ENCODE measurements at places on chromosomes 13 and 19.
A peak's percentile ranks its signal among the peaks of the same experiment; 100 is the strongest.

DNA sequence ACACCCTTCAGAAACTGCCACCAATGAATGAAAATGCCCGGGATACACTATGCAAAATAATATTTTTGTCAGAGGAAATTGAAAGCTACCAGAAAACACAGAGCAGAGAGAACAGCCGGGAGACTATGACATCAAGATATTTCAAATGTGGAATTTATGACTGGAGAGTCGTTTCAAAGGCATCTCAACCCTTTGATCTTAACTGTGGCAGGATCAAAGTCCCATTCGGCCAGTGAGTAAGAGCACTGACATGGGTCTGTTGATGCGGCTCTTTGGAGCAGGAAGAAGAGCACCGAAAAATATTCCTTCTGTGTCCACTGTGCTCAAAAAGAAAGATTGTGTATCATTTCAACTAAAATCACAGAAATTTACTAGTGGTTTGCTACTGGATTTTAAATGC lies 201.9 kb downstream of the RFC3 start:
- DNase-seq: no peak

DNA sequence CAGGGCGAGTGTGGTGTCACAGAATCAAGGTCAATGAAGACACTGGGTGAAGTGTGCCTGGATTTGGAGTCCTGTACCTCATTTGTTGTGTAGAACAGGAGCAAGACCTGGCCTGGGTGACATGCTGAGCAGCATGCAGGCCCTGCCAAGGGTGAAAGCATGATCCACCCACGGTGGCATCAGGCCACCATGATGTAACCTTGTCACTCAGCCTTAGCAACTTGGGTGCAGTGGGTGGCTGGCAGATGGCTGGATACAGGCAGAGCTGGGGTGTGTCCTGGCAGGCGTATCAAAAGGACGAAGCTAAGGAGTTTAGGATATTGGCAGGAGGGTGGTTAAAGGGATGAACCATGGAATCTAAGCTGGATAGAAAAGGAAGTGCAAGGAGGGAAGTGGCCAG lies 10.3 kb downstream of the THSD1 start:
- DNase-seq: no peak

GRCh38 chr13:108155185-108156106 lies 59.9 kb downstream of the LIG4 start:
- DNase-seq: peak; percentile 51

DNA sequence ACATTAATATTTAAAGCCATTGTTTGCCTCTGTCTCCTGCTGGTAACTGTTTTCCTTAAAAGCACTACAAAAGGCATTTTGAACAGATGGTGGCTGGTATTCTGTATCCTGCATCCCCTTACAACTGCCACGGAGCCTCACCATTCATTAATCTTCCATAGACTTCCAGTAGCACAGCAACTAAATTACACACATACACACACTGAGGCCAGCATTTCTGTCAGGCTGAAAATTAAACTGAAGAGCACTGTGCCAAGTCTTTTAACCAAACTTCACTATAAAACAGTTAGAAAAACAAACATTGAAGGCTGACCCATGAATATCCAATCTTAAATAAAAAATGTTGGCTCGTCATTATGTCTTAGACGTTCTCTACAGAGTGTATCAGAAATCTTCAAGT lies 697.8 kb downstream of the DACH1 start:
- DNase-seq: no peak

DNA sequence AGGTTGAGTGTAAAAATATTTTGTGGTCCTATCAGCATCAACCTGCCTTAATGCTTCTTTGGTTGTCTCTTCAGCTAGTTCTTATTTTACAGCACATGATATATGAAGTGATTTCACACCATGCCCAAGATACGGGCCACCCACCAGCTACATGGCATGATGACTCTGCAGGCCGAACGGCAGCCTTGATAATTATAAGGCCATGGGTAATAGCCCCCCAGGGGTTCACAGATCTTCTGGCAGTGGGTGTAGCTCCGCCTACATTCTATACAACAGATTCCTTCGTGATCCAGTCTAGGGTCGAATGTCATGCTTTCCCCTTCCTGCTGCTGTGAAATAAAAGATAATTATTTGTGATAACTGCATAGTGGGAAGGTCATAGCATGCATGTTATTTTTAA lies 36.1 kb downstream of the CNMD start:
- no peak for DNase-seq

DNA sequence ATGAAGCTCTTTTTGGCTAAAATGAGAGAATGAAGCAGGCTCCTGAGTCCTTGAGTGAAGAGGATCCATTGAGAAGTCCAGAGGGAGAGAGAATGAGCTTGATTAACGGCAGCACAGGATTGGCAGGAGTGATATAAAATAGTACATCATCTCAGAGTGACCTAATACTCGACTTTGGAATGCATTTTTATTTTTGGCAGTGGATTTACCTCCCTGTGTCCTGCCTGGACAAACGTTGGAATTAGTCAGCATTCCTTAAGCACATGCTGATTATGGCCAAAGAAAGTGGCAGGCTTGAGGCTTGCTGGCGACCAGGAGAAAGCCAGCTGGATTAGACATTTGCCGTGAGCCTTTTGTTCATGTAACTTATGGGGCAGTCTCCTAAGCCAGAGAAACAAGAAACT lies 22.9 kb downstream of the LRCH1 start:
- no peak for DNase-seq

GRCh38 chr13:25778365-25778764 lies 273.5 kb downstream of the SHISA2 start:
- no peak for DNase-seq

- no peak for DNase-seq
These were observed 13.8 kb downstream of the TIMM13 start for GRCh38 chr19:2413629-2414028.

DNA sequence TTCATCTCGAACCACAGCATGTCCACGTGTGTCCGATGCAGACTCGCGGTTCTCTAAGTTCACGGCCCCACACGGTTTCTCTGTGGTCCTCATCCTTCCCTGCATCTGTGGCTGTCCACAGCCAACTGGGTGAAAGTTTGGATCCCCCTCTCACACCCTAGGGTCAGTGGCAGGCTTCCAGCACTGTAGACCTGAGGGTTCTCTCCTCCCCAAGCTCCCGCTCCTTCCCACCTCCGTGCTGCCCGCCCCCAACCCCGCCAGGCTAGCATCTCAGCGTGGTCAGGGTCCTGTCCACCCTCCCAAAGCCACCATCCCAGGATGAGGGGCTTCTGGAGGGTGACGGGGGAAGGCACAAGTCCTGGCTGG lies 3.0 kb downstream of the ANGPTL4 start:
- DNase-seq: no peak

DNA sequence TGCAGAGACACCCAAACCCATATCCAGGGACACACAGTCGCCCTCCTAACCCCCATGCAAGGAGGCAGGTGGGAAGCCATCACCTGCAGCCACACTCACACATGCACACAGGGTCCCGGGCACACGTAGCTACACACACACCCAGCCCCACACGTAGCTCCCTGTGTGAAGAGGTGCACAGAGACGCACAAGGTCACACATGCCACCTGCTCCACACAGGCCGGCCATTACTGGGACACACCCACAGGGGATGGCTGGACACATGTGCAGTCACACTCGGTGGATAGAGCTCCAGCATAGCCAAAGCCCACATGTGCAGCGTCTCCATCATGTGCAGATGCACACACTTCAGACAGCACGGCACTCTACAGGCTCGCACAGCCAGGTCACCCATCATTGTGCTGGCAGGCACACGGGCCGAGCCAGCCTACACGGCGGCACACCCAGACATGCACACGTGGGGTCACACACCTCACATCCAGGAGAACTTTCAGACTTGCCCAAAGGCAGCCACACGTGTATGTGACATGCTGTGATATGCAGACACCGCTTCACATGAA lies 1.1 kb downstream of the ZNF835 start:
- no peak for DNase-seq

GRCh38 chr13:88107570-88107969 lies 436.4 kb downstream of the SLITRK5 start:
- DNase-seq: no peak

- no peak for DNase-seq
These were observed 26.5 kb downstream of the PAK4 start for GRCh38 chr19:39152066-39152465.

- DNase-seq: no peak
These were observed 5.7 kb downstream of the FGF9 start for GRCh38 chr13:21676611-21677021.

DNA sequence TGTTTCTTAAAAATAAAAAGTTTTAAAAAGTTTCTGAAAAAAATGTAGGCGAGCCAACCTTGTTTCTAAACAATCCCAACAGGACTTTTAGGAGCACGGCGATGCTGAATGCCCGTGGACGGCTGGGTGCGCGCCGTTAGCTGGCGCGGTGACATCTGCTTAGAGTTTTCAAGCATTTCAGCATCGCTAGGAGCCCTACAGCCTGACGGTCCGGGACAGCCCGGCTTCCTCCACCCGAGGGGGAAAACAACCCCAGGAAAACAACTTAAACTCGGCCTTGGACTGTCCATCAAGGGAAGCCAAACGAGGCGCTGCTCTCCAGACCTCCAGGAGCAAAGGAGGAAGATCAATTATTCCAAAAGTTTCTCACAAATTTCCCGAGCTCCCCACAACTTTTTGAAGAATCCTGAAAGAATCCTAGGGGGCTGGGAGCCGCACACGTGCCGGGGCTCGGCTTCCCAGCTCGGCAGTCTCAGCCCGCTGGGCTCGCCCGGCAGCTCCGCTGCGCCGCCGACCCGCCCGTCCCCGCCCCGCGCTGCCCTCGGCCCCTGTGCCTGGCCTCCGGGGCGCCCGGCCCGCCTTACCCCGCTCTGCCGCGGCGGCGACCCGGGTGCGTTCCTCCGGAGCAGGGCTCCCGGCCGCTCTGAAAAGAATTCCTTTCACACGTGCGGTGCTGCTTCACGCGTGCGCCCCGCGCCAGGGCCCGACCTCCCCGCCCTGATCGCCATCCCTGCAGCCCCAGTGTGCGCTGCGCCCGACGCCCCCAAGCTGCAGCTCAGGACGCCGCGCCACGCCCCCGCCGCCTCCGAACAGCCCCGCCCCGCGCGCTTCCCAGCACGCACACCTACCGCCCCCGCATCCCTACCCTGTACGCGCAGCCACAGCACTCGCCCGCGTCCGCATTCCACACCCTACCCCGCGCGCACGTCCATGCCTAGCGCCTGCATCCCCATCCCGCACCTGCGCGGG lies at the start of gene GJA3:
Gene GJA3 (minus strand): TSS at position 747 of the 969 bp plus-strand sequence. CDS start 17,764 bp downstream, outside the sequence.
- DNase-seq: peak; percentile 43

DNA sequence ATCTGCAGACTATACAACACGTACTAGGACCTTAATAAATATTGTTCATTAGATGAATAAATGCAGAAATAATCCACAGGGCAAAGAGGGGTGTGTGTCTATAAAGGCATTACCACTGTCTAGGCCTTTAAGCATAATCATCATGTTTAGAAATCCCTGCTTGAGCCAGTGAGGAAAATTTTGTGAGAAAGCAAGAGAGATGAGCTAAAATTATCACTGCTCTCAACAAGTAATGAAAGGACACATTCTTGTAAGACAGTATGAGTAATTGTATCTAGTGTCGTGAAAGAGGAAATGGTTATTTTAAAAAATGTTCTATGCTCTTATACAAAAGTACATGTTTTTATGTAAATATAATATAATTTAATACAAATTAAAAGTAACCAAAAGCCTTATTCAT lies 1699.4 kb downstream of the PCDH9 start:
- no peak for DNase-seq

- no peak for DNase-seq
These were observed 10.5 kb upstream of the ELF1 start for GRCh38 chr13:41029629-41030028.

DNA sequence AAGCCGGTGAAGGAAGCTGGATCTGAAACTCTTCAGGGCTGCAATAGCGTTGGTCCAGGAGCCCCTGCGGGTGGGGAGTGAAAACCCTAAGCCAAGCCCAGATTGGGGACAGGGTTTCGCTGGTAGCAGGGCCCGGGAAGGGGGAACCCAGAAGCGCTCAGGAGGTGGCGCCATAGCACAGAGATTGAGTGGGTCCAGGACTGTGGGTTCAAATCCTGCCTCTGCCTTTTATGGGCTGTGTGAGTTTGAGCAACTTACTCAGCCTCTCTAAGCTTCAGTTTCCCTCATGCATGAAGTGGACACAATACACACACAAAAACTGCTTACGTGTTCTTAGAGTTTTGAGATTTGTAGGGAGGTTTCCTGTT lies 8.3 kb upstream of the SYCN start:
- peak; percentile 69 for DNase-seq

GRCh38 chr19:367963-368629 lies 23.5 kb upstream of the MIER2 start:
- no peak for DNase-seq

GRCh38 chr13:97559981-97560380 lies 126.0 kb downstream of the RAP2A start:
- DNase-seq: no peak

DNA sequence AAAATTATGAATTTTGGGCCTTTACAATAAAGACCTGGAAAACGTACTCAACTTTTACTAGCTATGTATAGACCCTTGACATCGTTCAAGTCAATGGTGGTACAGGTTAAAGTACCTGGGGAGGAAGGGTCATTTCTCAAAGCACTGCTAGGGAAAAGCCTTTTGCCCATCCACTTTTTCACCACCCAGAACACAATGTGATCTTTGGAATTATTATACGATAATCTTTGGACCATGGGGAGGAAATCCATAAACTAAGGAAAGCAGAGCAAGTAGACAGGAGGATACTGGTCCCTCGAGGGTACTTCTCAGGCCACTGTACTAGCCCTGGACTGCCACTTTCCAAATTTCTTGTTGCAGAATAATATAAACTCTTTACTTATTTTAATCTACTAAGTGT lies 39.5 kb downstream of the UBL3 start:
- no peak for DNase-seq

DNA sequence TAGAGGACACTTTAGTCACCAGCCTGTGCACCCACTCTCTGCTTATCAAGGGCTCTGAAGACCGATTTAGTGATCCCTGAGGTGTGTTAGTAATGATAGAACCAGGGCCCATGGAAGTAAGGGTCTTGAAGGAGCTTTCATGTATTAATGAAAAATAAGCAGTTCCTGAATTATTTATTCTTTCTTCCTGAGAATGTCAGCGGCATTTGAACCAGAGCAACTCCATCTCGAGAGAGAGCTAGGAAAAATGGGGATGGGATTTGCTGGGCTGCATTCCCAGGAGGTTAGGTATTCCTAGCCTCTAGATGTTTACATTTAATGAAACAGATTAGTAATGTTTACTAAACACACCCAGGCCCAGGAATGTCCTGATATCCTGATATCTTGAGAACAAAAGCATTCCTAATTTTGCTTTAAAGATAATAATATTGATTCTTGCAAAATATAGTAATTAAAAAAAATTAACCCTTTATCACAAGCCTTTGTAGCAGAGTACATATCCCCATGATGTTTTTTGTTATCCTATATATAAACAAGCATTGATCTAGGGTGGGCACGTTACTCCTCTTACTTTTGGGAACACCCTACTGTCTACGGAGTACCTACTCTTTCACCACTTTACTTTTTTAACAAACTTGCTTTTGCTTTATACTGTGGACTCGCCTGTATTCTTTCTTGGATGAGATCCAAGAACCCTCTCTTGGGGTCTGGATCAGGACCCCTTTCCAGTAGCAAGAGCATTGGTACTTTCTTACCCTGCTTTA lies 63.1 kb downstream of the COG3 start:
- DNase-seq: no peak

DNA sequence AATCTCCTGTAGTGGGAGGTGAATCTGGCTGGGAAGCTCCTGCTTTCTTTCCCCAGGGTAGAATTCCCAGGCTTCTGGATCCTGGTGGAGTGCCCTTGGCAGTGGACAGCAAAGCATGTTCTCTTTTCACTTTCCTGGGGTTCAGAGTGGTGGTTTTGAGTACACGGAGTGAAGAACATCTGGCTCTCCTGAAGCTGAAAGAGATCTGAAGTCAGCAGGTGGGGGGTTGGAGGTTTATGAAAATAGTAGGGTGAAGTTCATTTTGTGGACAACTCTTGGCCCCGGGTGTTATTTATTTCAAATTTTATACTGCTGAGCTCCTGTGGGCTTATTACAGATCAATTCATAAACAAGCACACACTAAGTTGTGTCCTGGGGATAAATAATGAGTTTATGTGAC lies 497.3 kb downstream of the KLF5 start:
- no peak for DNase-seq

Measured in stimulated activated CD4-positive, alpha-beta T cell treated with anti-CD3 and anti-CD28 coated beads, Interleukin-2, amount 100 ng/mL, for 48 hours (primary cell).